Nephron progenitor cell (in vitro differentiated cells): ENCODE measurements at places on chromosomes 5 and 9.

DNA sequence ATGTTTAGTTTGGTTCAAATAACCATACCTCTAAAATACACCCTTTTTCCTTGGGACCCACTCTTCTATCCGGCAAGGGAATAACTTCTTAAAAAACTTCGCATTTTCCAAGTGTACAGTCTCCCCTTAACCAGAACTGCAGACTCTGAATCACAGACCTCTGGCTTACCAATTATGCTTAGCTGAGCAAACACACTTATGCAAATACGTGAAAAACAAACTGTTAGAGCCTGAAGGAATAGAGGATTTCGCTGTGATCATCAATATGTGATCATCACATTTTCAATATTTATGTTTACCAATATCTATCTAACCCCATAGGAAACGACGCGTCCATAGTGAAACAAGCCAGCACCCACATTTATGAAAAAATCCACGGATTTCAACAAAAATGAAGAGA, 1.3 kb downstream of the LPAR1 start:
- no peak overlapping the region for H3K27ac ChIP-seq
- no peak for DNase-seq
- H3K36me3 ChIP-seq = no peaks in the 10 kb centered on the region
- peaks cover 43% of the 10 kb centered on the region for H3K27me3 ChIP-seq
- peaks cover 42% of the 10 kb centered on the region for H3K4me1 ChIP-seq

GRCh38 chr5:116686438-116686837, 111.8 kb upstream of the SEMA6A start:
- no peak for DNase-seq
- H3K4me1 ChIP-seq = peaks cover 22% of the 10 kb centered on the region
- H3K27ac ChIP-seq = no peak overlapping the region
- no peaks in the 10 kb centered on the region for H3K36me3 ChIP-seq

DNA sequence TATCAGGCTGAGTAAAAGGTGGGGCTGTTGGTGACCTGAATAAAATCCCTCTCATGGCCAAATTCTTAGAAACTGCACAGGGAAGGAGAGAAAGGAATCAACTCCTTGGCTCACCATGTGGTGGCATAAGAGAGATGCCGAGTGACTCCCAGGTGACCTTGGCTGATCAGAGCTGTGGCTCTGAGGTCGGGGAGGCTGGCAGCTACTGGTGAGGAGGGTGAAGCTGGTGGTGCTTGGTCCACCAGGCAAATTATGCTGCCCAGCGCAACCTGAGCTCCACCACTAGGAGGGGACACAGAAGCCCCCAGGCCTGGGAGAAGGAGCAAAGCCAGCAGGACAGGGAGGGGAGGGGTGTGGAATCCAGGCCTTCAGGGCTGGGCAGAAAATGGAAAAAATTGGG, 111.2 kb upstream of the IL12B start:
- H3K4me1 ChIP-seq = peaks cover 15% of the 10 kb centered on the region
- no peaks in the 10 kb centered on the region for H3K36me3 ChIP-seq
- H3K4me3 ChIP-seq = no peak overlapping the region
- peaks cover 4% of the 10 kb centered on the region for H3K27me3 ChIP-seq

DNA sequence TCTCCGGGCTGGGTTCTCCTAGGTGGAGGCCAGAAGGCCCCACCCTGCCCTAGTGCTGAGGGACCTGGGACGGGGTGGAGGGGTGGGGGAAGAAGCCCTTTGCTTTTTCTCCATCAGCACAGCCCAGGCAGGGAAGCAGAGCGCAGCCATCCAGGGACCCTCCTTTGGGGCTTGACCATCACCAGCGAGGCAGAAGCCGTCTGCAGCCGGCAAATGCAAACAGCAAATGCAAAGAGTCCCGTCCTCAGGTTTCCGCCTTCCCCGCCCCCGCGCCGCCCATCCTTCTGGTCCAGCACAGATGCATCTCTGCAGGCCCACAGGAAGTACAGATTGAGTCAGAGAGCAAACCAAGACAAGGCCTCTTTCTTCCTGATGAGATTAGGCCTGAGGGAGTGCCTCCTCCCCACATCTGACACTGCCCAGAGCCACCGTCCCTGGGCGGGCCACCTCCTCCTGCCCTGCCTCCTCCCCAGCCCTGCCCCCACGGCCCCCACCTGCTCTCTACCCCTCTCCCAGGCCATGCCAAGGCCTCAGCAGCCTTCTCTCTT, 23.4 kb downstream of the CORO2A start:
- peaks cover 51% of the 10 kb centered on the region for H3K4me1 ChIP-seq
- no peak overlapping the region for H3K27ac ChIP-seq
- DNase-seq = peak; percentile 64
- no peaks in the 10 kb centered on the region for H3K36me3 ChIP-seq

DNA sequence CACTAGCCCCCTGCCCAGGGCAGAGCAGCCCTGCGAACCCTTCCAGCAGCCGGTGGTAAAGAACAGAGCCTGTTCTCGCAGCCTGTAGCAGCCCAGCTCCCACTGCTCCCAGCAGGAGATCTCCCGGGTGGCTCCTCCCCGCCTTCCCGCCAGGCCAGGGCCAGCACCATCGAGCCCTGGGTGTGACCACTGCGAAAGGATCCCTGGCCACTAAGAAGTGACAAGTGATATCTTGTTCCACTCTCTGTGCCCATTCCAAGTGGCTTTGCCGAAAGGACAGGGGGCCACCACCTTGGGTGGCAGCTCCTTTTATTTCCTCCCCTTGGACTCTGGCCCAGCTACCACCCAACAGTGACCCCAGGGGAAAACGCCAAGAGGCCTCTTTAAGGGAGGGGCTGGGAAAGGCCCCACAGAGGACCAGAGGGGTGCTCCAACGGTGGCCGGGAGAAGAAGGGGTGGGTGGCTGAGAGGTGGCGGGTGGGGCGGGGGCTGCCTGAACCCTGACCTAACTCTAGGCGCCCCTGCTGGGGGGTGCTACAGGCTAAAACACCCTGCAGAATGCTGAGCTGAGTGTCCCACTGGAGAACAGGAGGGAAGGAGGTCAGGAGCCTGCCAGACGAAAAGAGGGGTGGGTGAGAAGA, 1.6 kb downstream of the NACC2 start:
- H3K27me3 ChIP-seq = peaks cover 35% of the 10 kb centered on the region
- peak; percentile 41 for DNase-seq
- peak overlapping the region; percentile 75 for H3K4me3 ChIP-seq

DNA sequence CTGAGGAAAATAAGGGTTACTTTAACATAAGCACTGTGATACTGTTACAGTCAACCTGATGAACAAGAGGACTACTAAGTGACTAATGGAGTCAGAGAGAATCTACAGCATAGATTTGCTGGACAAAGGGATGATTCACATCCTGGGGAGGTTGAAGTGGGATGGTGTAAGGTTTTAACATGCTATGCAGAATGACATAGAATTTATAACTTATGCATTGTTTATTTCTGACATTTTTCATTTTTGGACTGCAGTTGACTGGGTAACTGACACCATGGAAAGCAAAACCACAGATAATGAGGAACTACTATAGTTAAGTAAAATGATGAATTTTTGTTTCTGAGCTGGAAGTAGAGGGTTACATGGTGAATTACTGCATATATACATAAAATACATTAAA, 389.2 kb downstream of the MAT2B start:
- H3K36me3 ChIP-seq = no peaks in the 10 kb centered on the region
- H3K4me3 ChIP-seq = no peak overlapping the region
- H3K27me3 ChIP-seq = no peaks in the 10 kb centered on the region

- H3K36me3 ChIP-seq = no peaks in the 10 kb centered on the region
- H3K4me1 ChIP-seq = peaks cover 10% of the 10 kb centered on the region
- DNase-seq = no peak
- H3K4me3 ChIP-seq = no peak overlapping the region
- no peak overlapping the region for H3K27ac ChIP-seq
Measured at GRCh38 chr9:26325444-26325829, 567.2 kb downstream of the CAAP1 start.

DNA sequence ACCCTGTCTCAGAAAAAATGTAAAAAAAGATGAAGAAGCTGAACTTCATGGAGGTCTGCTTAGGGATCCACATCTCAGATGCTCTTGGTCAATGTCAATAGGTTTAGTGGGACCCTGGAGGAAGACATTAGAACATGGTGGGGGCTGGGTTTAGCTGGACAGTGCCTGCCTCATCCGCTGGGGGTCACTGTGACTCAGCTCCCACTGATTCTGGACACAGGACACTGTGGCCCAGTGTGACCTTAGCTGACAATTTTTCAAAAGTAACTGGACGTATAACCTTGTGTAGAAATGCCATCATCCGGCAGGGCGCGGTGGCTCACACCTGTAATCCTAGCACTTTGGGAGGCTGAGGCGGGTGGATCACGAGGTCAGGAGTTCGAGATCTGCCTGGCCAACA, 7.3 kb upstream of the HNRNPAB start:
- H3K4me1 ChIP-seq = peaks cover 31% of the 10 kb centered on the region
- peaks cover 21% of the 10 kb centered on the region for H3K27me3 ChIP-seq
- no peak for DNase-seq
- no peak overlapping the region for H3K4me3 ChIP-seq

- H3K27me3 ChIP-seq = peaks cover 3% of the 10 kb centered on the region
- no peak overlapping the region for H3K27ac ChIP-seq
- DNase-seq = no peak
Measured at GRCh38 chr5:176579323-176579722, 30.2 kb downstream of the CDHR2 start.

- peaks cover 9% of the 10 kb centered on the region for H3K27me3 ChIP-seq
- H3K36me3 ChIP-seq = no peaks in the 10 kb centered on the region
- no peak overlapping the region for H3K4me3 ChIP-seq
- no peaks in the 10 kb centered on the region for H3K4me1 ChIP-seq
Measured at GRCh38 chr5:63081402-63081801, 502.8 kb downstream of the LRRC70 start.

- H3K4me1 ChIP-seq = peaks cover 28% of the 10 kb centered on the region
- no peak overlapping the region for H3K27ac ChIP-seq
Measured at GRCh38 chr9:133057006-133057405, 4.8 kb upstream of the CEL start.
